ENCODE measurements at places on chromosomes 5 and 9. TPM values are rescaled to one million over a fixed set of nuclear protein-coding genes. Genes with fewer than 3 reads are reported as not detected.
A peak's percentile ranks its signal among the peaks of the same experiment; 100 is the strongest.

DNA sequence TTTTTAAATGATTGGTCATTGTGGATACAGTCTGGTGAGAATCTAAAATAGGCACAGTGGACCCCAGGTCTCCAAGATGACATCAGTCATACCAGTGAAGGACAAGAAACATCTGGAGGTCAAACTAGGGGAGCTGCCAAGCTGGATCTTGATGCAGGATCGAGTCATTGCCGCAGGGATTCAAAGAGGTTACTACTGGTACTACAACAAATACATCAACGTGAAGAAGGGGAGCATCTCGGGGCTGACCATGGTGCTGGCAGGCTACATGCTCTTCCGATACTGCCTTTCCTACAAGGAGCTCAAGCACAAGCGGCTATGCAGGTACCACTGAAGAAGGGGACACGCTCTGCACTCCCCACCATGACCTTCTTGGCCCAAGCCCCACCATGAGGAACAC lies 20.9 kb downstream of the FOXB2 start:
- no peak overlapping the region for H3K27ac ChIP-seq
- H3K36me3 ChIP-seq = no peaks in the 10 kb centered on the region
- DNase-seq = no peak
- no peaks in the 10 kb centered on the region for H3K27me3 ChIP-seq
- H3K4me1 ChIP-seq = no peaks in the 10 kb centered on the region

DNA sequence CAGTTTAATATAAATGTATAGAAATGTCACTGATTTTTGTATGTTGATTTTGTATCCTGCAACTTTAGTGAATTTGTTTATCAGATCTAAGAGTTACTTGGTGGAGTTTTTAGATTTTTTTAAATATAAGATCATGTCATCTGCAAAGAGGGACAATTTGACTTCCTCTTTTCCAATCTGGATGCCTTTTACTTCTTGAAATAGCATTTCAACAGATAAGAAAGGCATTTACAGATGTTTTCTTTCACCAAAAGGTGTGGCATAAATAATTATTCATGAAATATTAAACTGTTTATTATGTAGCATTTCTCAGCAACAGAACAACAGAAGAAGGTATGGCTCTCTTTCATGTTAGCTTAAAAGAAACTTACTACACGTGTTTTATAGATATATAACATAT lies 34.9 kb upstream of the NIPBL start:
- H3K27me3 ChIP-seq = no peaks in the 10 kb centered on the region
- H3K4me1 ChIP-seq = peaks cover 1% of the 10 kb centered on the region
- DNase-seq = no peak
- no peak overlapping the region for H3K27ac ChIP-seq
- no peak overlapping the region for H3K4me3 ChIP-seq

DNA sequence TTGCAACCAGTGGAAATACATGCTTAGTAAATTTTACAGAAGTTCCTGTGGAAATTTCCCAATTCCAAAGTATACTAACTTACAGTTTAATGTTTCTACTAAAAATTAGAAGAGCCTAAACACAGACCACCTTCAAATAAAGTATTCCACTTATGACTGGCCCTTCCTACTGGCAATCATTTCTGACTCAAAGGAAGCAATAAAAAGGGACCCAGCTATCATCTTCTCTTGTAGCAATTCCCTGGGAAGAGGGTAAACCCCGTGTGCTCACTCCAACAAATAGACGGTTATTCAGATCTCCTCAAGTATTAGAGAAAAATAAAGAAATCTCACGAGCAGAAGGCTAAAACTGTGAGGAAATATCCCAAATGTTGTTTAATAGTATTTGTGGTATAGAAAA lies 43.3 kb downstream of the GOLPH3 start:
- no peaks in the 10 kb centered on the region for H3K36me3 ChIP-seq
- no peaks in the 10 kb centered on the region for H3K27me3 ChIP-seq
- H3K4me3 ChIP-seq = no peak overlapping the region
- DNase-seq = no peak
- no peak overlapping the region for H3K27ac ChIP-seq

- H3K27ac ChIP-seq = no peak overlapping the region
- H3K4me3 ChIP-seq = no peak overlapping the region
- no peaks in the 10 kb centered on the region for H3K27me3 ChIP-seq
Measured at GRCh38 chr5:83376461-83376860, 95.1 kb upstream of the VCAN start.

GRCh38 chr5:41195228-41195627 lies 18.1 kb downstream of the C6 start:
- no peak for DNase-seq
- no peak overlapping the region for H3K27ac ChIP-seq
- H3K4me1 ChIP-seq = peaks cover 1% of the 10 kb centered on the region

DNA sequence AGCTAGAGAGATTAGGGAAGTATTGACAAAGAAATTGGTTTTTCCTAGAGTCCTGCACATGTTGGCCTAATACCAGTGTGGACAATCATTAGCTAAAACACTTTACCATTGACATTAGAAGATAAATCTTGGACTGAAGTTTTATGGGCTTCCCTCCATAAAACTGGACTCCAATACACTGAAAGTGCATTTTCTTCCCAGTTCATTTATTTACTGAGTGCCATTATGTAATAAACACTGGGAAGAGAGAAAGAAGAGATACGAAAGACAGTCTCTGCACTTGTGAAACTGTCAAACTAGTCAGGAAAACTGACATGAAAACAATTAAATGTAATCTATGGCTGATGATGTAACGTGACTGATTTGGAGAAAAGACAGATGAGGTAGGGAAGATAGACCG lies 539.3 kb downstream of the ZNF608 start:
- H3K4me3 ChIP-seq = no peak overlapping the region
- H3K27me3 ChIP-seq = no peaks in the 10 kb centered on the region
- no peaks in the 10 kb centered on the region for H3K4me1 ChIP-seq

GRCh38 chr9:93896496-93897033 lies 58.6 kb downstream of the BARX1 start:
- H3K4me3 ChIP-seq = no peak overlapping the region
- no peaks in the 10 kb centered on the region for H3K4me1 ChIP-seq
- DNase-seq = peak; percentile 13
- no peaks in the 10 kb centered on the region for H3K27me3 ChIP-seq
- no peaks in the 10 kb centered on the region for H3K36me3 ChIP-seq
- H3K27ac ChIP-seq = no peak overlapping the region

GRCh38 chr9:107946364-107947141 lies 457.0 kb upstream of the KLF4 start:
- H3K27me3 ChIP-seq = no peaks in the 10 kb centered on the region
- H3K36me3 ChIP-seq = no peaks in the 10 kb centered on the region
- H3K4me1 ChIP-seq = no peaks in the 10 kb centered on the region
- H3K27ac ChIP-seq = no peak overlapping the region
- no peak for DNase-seq
- H3K4me3 ChIP-seq = no peak overlapping the region

DNA sequence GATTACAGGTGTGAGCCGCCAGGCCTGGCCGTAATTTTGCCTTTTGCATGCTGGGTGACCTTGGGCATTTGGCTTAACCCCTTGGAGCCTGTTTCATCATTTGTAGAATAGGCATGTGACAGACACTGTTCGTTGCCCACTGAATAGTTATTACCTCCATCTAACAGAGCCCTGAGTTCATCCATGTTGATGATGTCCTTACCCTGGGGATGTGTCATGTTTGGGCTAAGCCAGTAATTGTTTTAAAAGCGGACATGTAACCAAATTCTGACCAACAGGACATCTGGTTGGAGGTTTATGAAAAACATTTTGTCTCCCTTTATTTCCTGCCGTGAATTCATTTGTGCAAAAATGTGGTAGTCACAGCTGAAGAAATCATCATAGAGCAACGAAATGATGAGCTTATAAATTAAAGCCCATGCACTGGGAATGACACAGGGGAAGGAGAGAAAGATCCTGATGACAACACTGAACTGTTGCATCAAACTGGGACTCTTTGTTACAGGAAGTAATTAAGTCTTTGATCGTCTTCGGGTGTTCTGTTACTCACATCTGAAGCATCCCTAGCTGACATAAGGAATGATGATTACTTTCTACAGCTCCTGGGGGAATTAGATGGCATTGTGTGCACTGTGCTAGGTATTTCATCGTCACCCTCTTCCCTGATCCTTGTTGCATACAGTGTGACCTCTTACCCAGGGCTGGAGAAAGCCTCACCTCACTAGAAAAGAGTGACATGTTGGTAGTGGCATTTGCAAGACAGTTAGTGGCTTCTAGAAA lies 117.8 kb downstream of the FGF18 start:
- H3K27me3 ChIP-seq = no peaks in the 10 kb centered on the region
- H3K27ac ChIP-seq = no peak overlapping the region
- no peaks in the 10 kb centered on the region for H3K4me1 ChIP-seq
- no peak overlapping the region for H3K4me3 ChIP-seq
- DNase-seq = no peak

- no peaks in the 10 kb centered on the region for H3K27me3 ChIP-seq
- DNase-seq = no peak
- H3K4me3 ChIP-seq = no peak overlapping the region
- no peaks in the 10 kb centered on the region for H3K36me3 ChIP-seq
- no peak overlapping the region for H3K27ac ChIP-seq
- H3K4me1 ChIP-seq = no peaks in the 10 kb centered on the region
Measured at GRCh38 chr9:3857673-3858072, 331.9 kb upstream of the RFX3 start.

- H3K27ac ChIP-seq = no peak overlapping the region
- H3K27me3 ChIP-seq = no peaks in the 10 kb centered on the region
- no peaks in the 10 kb centered on the region for H3K4me1 ChIP-seq
- DNase-seq = no peak
- H3K36me3 ChIP-seq = no peaks in the 10 kb centered on the region
- H3K4me3 ChIP-seq = no peak overlapping the region
Measured at GRCh38 chr9:86594724-86595123, 240.5 kb upstream of the TUT7 start.

DNA sequence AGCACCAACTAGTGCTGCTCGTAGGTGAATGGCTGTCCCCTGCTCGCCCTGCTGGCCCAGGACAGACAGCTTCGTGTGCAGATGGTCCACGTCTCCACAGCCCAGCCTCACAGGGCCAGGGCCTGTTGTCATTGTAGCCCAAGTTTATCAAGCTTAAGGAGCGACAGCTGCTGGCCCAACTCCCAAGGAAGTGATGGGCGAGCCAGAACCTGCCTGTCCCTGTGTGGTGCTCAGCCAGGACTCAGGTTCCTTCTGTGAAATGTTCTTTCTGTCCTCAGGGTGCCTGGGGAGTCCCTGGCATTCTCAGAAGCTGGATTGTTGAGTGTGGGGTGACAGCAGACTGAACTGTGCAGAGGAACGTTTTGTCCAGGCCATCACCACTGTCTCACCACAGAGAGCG lies 16.4 kb downstream of the TRIP13 start:
- H3K27me3 ChIP-seq = no peaks in the 10 kb centered on the region
- H3K36me3 ChIP-seq = no peaks in the 10 kb centered on the region
- no peak for DNase-seq

GRCh38 chr9:114308361-114308950 lies 14.4 kb upstream of the ORM1 start:
- H3K4me3 ChIP-seq = no peak overlapping the region
- peak; percentile 17 for DNase-seq
- H3K36me3 ChIP-seq = no peaks in the 10 kb centered on the region
- H3K27ac ChIP-seq = no peak overlapping the region
- H3K27me3 ChIP-seq = no peaks in the 10 kb centered on the region

DNA sequence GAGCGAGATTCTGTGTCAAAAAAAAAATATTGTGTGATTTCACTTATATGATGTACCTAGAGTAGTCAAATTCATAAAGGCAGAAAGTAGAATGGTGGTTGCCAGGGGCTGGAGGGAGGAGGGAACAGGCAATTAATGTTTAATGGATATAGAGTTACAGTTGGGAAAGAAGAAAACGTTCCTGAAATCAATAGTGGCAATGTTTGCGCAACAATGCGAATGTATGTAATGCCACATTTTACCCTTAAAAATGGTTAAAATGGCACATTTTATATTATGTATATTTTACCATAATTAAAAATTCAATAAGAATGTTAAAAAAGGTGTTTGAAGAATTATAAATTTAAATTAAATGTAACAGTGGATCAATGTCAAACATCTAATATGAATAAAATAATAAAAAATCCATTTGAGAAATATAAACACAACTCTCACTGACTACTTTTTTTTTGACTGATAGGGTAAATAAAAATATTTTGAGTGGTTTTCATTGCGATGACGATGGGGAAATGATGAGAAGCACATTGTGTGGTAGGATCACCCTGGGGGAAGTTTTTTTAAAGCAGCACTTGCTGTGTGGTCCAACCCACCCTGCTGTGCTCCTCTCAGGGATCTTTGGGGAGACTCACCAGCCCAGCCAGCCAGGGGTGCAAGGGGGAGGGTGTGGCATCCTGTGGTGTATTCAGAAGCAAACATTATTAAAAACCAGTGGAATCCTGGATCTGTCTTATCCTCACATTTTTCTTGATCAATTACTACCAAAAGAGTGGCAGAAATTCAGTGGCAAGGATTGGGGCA lies 4.3 kb downstream of the FYB1 start:
- no peaks in the 10 kb centered on the region for H3K27me3 ChIP-seq
- no peak for DNase-seq
- H3K4me3 ChIP-seq = no peak overlapping the region
- no peaks in the 10 kb centered on the region for H3K4me1 ChIP-seq
- H3K27ac ChIP-seq = no peak overlapping the region

DNA sequence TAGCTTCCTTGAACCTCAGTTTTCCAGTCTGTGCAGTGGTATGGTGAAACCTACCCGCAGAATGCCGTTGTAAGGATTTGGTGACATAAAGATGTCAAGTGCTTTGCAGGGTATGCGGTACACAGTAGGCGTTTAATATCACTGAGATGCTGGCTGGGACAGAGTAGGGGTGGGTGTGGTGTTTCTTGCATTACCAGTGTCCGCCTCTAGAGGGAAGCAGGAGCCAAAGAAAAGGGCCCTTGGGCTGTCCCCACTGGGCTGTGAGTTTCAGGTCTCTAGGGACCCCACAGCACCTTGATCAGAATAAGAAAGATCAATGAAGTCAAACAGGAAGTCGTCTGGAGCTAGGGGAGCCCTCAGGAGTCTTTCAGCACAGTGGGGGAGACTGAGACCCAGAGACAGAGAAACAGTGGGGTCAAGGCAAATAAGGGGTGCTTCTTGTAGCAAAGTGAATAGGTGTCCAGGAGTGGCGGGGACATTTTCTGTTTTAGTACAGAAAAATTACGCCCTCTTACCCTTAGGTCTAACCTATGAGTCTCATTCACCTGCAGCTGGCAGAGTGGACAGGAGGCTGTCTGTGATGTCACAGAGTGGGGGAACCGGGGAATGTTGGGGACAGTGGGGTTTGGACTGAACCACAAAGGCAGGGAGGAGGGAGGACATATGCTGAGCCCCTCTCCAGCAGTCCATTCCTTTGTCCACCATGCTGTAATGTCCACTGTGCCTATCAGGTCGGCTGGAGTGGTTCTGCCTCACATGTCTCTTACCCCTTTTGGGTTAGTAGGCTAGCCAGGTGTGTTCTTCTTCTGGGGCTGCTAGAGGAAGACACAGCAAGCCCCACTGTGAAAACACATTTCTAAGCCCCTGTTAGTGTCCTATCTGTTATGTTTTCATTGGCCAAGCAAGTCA lies 4.7 kb upstream of the TEX53 start:
- H3K27ac ChIP-seq = no peak overlapping the region

RNF183 gene
- 1.3 TPM for total RNA-seq

NPR3 gene
- 7.2 TPM for total RNA-seq

PTGES gene
- 1.8 TPM for total RNA-seq

DMRTA1 gene
- 0.10 TPM for total RNA-seq

VLDLR gene
- total RNA-seq = 105 TPM

LRRC26 gene
- not detected for total RNA-seq

SLC34A1 gene
- total RNA-seq = not detected

TENT4A gene
- 29.5 TPM for total RNA-seq

GRM6 gene
- total RNA-seq = not detected

LRRTM2 gene
- total RNA-seq = 0.24 TPM

TNFSF8 gene
- 1.1 TPM for total RNA-seq

ANKRA2 gene
- 29.9 TPM for total RNA-seq

ROR2 gene
- 32.4 TPM for total RNA-seq

CARTPT gene
- not detected for total RNA-seq

PGM5 gene
- total RNA-seq = 24.2 TPM

MAPK9 gene
- 27.5 TPM for total RNA-seq

ST6GALNAC4 gene
- total RNA-seq = 30.8 TPM

GBGT1 gene
- total RNA-seq = 20.8 TPM
